Stomach (tissue), 19 donors: ENCODE measurements at places on chromosomes 16 and 17. TPM values are rescaled to one million over a fixed set of nuclear protein-coding genes. Genes with fewer than 3 reads are reported as not detected.

DNA sequence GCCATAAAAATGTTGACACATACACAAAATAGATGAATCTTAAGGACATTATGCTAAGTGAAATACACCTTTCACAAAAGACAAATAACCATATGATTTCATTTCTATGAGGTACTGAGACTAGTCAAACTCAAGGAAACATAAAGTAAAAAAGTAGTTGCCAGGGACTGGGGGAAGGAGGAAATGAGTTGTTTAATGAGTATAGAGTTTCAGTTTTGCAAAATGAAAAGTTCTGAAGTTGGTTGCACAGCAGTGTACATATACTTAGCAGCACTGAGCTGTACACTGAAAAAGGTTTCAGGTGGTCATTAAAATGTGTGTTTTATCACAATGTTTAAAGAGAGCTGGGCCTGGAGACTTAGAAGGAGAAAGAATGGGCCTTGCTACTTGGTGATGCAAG, 4.7 kb upstream of the SLC13A2 start:
- DNase-seq: no peak

DNA sequence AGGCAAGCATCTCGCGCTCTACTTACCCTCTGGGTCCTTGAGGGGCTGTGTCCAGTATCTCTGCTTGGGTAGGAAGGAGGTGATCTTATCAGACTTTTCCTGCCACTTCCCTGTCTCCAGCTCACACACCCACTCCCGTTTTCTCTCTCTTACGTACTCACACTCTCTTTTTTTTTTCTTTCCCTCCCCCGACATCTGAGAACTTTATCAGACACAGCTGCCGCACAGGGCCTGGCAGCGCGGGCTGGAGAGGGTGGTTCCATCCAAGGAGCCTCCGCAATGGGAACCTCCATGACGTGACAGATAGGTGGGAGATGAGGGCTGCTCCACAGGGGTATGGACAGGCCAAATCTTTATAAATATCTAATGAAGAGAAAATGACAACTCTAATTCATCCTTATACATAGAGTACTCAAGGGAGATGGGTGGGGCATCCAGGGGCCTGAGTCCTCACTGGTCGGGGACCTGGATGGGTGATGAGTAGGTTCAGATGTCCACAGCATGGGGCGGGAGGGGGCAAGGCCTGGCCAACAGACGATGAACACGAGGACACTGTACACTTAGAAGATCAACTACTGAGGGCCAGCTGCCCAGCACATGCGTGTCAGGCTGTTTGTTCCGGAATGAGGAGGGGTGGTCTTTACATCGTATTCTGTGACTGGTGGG, 23.3 kb downstream of the MINK1 start:
- no peak for DNase-seq

DNA sequence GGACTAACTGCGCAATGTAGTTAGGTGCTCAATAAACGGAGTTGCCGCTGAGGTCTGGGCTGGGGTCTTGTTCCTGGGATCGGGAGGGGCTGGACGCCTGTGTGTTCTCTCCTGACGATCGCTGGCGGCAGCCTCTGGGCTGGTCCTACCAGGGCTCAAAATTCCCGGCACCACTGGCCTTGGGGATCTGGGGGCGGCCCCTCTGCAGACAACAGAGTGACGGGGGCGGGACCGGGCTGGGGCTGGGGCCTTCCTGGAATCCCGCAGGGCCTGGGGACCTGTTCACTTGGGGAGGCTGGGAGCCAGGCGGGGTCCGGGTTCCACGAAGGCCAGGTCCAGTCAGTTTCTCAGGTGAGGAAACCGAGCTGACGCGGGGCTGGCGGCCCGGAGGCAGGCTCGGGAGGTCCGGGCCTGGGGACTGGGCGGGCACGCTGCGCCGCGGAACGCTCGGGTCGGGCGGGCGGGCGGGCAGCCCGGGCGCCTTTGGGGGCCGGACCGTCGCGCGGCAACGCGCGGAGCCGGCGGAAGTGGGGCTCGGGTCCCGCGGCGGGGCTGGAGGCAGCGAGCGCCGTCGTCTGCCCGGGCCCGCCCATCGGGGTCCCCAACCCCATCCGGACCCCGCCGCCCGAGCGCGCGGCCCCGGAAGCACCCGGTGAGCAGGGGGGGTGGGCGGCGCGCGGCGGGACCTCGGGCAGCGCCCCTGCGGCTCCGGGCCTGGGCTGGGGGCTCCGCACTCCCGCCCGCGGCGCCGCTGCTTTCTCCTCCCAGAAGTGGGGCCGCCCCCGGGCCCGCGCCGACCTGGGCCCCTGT, at the start of gene PIGQ:
PIGQ (plus strand) TSS at position 524 of the 810 bp plus-strand sequence. CDS start 4,107 bp downstream, outside the sequence.
- peak; percentile 64 for DNase-seq

DNA sequence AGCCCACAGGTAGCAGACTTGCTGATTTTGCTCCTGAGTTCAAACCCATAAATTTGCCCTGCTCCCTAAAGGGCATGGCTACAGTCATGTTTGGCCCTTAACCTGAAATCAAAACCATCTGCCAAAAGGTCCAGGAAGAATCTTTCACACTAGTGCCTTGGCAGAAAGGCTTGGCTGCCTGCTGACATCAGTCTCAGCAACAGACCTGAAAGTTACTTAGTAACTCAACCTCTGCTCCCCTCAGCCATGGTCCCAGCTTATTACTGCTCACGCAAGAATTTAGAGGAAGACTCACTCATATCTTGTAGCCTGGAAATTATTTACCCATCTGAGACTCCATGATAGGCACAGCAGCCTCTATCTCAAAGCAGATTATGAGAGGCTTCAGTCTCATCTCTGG, 98.0 kb upstream of the KIF2B start:
- no peak for DNase-seq

GRCh38 chr17:55407641-55408566, 13.7 kb downstream of the MMD start:
- no peak for DNase-seq

DNA sequence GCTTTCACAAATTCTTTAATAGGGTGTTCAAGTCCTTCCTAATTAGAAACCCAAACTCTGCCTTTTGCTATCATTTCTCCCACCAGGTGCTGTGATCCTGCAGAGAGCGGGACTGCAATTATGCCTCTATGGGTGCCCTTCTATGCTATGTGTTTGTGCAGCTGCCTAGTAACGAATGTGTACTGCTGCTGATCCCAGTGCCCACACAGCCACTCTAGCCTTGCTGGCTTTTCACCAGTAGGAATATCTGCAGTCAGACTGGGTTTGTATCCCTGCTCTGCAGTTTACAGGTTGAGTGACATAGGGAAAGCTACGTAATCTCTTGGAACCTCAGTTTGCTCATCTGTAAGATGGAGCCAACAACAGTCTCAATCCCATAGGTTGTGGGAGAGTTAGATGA, 179.6 kb upstream of the IRX3 start:
- no peak for DNase-seq

- peak; percentile 85 for DNase-seq
Measured at GRCh38 chr16:57528499-57529390, 7.6 kb downstream of the CCDC102A start.

- DNase-seq: peak; percentile 82
Measured at GRCh38 chr16:48542020-48542473, 67.9 kb downstream of the N4BP1 start.

GRCh38 chr16:57527610-57528360, 8.6 kb downstream of the CCDC102A start:
- DNase-seq: no peak

DNA sequence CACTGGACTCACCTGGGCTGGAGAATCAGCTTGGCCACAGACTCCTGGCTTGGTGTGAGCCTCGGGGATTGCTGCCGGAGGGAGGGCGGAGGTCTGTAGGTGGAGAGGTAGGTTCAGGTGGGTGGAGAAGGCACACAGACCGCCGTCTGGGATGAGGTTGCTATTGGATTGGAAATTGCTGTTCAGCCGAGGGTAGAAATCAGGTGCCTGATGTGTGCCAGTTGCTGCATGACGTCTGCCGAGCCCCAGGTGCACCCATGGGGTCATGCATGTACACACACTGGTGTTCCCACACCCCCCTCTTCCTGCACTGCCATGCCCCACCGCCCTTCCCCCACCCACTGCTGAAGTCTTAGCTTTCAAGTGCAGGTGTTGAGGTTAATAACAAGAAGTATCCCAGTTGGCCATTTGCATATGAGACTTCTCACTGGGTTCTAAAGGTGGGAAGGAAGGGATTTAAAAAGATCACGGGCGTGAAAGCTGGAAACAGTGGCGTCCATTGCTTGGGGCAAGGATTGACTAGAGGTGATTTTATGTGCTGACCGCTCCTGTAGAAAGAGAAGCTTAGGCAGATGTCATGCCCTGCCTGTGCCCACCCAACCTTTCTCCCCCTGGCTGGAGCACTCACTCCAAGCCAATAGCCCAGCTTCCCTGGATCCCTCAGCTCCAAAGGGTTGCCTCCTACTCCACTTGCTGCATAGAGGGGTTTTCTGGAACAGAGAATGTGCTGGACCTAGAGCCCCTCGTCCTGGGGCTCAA, 193.6 kb downstream of the CCDC182 start:
- DNase-seq: peak; percentile 68

KRT36 gene
- total RNA-seq: not detected

PRSS33 gene
- not detected for total RNA-seq

TERB1 gene
- not detected for total RNA-seq

ZG16 gene
- 33.6 TPM for total RNA-seq
